ENCODE measurements at places on chromosomes 13 and 19. TPM values are rescaled to one million over a fixed set of nuclear protein-coding genes. Genes with fewer than 3 reads are reported as not detected.

- DNase-seq, result no peak
Observed at GRCh38 chr19:17156947-17157302, 58.2 kb upstream of the USE1 start.

Gene NRTN
- not detected for total RNA-seq

GRCh38 chr13:42380420-42381164 is 108.6 kb downstream of the AKAP11 start:
- no peak for DNase-seq

Gene HRC
- total RNA-seq, result 5.1 TPM

Gene KCNN1
- 1.4 TPM for total RNA-seq

Gene ZNF888
- 4.8 TPM for total RNA-seq

Gene MIR17HG
- 6.4 TPM for total RNA-seq

DNA sequence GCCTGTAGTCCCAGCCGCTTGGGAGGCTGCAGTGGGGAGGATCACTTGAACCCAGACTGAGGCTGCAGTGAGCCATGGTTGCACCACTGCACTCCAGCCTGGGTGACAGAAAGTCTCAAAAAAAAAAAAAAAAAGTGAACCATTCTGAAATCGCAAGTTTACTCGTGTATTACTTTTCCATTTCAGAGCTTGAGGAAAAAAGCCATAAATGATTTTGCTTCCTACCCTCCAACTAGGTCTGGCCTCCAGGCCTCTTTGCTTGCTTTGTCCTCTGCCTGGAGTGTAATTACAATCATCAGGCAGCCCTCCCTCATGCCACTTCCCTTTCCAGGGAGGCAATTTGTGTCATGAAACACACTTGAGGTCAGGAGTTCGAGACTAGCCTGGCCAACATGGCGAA is 8.5 kb downstream of the BLVRB start:
- DNase-seq, result no peak

Gene KL
- 7.4 TPM for total RNA-seq

Gene SEMA6B
- total RNA-seq, result 28.2 TPM

DNA sequence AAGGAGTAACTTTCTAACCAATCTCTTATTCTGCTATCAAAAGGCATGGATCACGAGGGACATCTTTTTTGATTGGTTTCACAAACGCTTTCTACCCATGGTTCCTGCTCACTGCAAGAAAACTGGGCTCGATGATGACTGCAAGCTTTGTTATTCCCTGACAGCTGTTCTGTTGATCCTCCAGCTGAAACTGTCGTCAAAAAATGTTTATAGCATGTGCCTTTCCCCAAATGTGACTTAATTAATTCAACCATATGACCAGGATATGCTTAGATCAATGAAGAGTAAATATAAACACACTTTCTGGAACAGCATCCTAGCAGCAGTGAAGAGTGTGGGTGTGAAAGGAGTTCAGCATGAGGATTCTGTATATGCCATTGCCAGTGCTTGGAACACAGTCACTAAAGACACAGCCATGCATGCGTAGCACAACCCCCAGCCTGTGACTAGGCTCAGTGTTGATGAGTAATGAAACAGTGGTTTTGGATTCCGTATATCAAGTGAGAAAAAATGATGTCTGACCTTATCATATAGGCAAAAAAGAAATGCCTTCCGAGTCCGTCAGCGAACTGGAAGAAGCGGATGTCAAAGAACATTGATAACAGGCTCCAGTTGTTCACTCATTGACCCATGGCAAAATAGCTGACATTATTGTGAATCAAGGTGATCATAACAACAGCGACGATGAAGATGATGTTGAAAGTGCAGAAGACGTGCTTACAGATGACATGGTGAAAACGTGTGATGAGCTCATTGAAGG is 347.4 kb downstream of the FGF9 start:
- DNase-seq, result no peak

DNA sequence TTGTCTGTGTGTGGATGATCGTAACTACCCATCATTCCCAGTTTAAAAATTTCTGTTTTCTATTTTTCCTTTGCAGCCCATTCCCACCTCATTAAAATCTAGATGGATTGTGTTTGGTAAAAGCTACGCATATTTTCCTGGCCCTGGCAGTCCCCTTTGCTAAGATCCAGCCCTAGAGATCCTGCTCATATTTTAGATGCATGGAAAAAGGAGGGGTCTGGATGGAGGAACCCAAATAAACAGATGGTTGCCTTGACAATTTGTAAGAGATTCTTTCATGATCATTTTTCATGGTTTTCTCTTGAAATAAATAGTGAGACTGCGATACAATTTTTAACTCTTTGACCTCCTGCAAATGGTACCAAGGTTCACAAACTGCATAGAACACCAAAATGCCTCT is 174.4 kb downstream of the SLC7A1 start:
- no peak for DNase-seq

Gene PEX11G
- 4.7 TPM for total RNA-seq

DNA sequence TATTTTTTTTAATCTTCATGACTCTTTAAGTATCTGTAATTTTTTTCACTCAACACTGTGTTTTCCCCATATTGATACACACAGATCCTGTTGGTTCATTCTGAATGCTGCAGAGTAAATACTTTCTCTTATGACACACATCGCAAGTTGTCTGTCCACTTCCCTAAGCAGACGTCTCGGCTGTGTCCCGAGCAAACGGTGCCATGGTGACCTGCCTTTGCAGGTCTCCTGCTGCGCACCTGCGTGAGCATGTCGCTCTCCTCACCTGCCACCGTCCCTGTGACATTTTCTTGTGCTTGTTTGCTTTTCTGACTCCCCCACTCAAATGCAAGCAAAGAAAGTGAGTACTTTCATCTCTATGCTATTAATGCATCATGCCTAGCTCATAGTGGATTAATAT is 57.8 kb downstream of the CCDC70 start:
- DNase-seq, result no peak

GRCh38 chr19:46494941-46495785 is 504 bp downstream of the PNMA8B start:
- no peak for DNase-seq

DNA sequence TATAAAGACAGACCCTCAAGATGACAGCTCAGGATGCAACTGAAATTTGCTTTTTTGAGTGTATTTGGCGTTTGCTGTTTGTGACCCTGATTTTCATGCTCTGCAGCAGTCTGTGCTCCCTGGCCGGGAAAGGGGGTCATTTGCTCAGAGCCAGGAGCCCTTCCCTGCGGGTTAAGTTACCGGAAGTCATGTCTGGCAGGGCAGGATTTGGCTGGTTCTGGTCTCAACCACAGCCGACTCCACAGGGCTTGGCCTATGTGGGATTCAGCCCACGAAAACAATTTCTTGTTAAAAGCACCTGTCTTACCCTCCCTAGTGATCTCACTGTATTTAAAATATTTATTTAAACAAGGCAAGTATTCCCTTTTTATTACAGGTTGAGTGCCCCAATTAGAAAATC is 22.6 kb downstream of the MCF2L start:
- DNase-seq, result no peak

Gene IL17D
- total RNA-seq, result 4.9 TPM

Gene RGS9BP
- total RNA-seq, result 0.13 TPM

DNA sequence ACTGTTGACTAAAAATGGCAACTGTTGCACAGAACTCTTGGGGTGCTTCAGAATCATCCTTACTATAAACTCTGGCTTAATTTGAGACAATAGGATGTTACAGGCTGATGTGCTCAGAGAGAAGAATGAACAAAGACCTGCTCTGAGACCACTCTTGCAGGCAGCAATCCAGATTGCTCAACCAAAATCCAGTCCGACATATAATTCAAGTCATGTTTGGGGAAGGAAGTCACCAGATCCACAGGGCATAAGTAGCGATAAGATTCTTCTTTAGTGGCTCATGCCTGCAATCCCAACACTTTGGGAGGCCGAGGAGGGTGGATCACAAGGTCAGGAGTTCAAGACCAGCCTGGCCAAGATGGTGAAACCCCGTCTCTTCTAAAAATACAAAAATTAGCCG is 20.6 kb downstream of the MTMR6 start:
- no peak for DNase-seq

DNA sequence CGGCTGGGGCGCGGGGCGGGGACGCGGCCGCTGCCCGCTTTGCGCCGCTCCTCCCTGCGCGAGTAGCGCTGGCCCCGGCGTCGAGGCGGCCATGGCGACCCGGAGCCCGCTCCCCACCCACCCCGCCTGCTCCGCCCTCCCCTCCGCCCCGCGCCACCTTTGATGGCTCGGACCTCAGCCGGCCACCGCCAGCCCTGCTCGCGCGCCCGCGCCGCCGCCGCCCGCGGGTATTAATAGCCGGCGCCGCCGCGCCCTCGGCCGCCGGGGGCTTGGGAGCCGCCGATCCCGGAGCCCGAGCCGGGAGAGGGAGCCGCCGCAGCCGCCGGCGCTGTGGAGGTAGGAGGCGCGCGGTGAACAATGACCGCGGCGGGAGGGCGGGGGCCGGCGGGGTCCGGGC is 261 bp downstream of the FARP1 start:
- DNase-seq, result no peak

Gene ARL11
- 1.1 TPM for total RNA-seq

GRCh38 chr19:38838208-38838985 is 6.8 kb upstream of the ECH1 start:
- DNase-seq, result no peak

GRCh38 chr13:22012686-22013085 is 341.8 kb downstream of the FGF9 start:
- DNase-seq, result no peak

Gene MIA
- 173 TPM for total RNA-seq

GRCh38 chr19:50511069-50511822 is at the start of gene JOSD2:
Gene JOSD2 (minus strand): TSS chr19:50511191. CDS start chr19:50510431, 760 bp downstream.
- peak; percentile 99 for DNase-seq

Gene ZNF132
- total RNA-seq, result 6.1 TPM

- DNase-seq, result no peak
Observed at GRCh38 chr13:67299751-67300150, 69.6 kb upstream of the PCDH9 start.

DNA sequence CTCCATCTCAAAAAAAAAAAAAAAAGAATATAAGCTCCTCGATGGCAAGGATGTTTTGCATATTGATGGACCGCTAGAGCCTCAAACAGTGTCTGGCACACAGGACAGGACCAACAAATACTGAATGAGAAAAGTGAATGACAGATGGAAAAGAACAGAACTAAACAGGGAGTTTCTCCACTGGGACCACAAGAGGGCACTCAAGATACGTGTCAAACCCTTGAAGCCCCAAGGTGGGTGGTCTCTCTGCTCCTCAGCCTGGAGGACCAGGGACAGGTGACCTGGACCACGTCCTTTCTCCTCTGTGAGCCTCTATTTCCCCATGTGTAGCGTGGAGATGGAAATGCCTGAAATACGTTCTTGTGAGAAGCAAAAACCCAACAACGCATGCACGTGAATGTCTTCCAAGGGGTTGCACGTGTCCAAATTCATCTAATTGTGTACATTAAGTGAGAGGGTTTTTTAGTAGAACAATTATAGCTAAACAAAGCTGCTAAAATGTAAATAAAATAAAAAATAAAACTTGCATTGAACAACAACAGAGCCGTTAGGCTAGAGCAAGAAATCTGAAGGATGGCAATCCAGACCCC is 5.7 kb upstream of the CDC42EP5 start:
- peak; percentile 53 for DNase-seq

DNA sequence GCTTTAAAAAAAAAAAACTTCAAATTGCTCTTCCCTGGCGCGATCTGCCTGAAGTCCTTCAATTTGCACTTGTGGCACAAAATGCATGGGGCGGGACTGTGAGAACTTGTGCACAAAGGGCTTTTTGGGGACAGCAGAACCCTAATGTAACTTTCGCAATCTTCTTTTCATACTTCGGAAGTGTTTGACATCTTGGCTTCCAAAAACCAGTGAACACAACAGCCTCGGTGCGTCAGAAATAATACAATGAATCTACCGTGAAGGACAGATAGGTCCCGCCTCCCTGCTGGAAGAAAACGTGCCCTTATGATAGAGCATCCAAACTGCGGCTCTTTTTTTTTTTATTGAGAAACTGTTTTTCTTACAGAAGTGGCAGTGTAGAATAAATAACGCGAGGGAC is 36.6 kb downstream of the KLF2 start:
- no peak for DNase-seq

DNA sequence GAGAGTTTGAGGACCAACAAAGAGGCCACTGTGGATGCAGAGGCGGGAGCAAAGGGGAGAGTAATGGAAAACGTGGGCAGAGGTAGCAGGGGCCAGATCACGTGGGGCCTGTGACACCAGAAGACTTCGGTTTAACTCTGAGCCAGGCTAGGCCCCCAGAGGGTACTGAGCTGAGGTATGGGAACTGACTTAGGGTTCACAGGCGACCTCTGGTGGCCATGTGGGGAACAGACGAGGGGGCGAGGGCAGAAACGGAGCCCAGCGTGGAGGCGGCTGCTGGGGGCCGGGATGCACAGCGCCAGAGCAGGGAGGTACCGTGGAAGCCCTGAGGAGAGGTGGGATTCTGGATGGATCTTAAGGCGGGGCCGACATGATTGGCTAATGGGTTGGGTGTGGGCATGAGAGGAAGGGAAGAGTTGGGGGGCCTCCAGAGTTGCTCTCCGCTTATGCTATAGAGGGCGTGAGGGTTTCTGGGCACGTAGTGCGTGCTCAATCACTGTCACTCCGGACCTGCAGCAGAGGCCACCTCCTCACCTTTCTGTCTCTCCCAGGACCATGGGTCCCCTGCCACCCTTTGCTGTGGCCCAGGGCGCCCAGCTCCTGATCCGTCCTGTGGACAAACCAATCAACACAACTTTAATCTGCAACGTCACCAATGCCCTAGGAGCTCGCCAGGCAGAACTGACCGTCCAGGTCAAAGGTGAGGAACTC is 13.7 kb downstream of the PVR start:
- DNase-seq, result peak; percentile 79

Gene CYP2A6
- not detected for total RNA-seq

DNA sequence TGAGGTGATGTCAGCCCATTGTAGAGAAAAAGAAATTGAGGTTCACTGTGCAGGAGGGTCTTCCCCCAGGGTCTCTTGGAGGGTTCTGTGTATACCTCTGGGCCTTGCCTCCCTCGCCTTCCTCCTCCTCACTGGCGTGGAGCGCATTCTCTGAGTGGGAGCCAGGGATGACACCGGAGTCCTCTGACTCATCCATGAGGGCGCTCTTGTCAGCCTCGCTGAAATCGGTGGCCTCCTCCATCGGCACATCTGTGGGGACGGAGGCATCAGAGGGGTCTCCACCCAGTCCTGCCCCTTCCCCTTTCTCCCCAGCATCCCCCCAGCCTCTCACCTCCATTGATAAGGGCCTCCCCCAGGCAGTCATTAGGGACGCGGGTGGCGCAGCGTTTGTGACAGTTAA is 16.2 kb downstream of the PRKD2 start:
- DNase-seq, result no peak

DNA sequence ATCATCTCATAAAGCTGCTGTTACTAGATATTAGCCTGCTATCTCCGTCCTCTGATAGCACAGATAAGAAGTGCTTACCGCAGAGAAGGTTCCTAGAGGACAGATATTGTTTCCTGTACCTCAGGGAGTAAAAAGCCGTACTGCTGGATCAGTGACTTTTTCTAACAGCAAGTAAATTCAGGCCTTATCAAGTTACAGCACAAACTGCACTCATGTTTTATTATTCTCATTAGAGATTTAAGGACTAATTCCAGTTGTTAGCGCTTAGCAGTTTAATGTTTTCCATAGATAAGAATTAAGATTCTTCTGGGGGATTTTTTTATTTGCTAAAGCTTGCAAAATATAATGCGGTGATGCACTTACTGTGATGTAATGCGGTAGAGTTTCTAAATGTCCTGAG is 119.0 kb upstream of the OBI1 start:
- no peak for DNase-seq

GRCh38 chr19:38735257-38735686 is 9.0 kb downstream of the CAPN12 start:
- DNase-seq, result peak; percentile 60

Gene FAM124A
- total RNA-seq, result 19.2 TPM
